ENCODE measurements at places on chromosomes 1 and 21.
A peak's percentile ranks its signal among the peaks of the same experiment; 100 is the strongest.

GRCh38 chr1:185375583-185375982 is 58.5 kb upstream of the IVNS1ABP start:
- DNase-seq: no peak

- DNase-seq: no peak
These were observed 142.5 kb downstream of the OLFM3 start for GRCh38 chr1:101854271-101854670.

DNA sequence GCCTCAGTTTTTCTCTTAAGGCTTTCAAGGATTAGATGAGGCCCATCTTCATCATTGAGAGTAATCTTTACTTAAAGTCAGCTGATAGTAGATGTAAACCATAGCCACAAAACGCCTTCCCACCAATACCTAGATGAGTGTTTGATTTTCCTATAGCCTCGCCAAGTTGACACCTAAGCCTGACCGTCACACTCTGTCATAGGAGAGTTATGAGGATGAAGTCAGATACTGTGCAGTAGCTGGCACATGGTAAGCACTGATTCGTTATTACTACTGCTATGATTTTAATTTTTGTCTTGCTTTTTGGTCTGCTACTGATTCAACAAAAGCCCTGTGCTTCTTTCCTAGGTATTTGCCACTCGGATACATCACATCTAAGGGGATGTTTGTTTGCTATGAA is 395.5 kb downstream of the RPS6KC1 start:
- DNase-seq: no peak

DNA sequence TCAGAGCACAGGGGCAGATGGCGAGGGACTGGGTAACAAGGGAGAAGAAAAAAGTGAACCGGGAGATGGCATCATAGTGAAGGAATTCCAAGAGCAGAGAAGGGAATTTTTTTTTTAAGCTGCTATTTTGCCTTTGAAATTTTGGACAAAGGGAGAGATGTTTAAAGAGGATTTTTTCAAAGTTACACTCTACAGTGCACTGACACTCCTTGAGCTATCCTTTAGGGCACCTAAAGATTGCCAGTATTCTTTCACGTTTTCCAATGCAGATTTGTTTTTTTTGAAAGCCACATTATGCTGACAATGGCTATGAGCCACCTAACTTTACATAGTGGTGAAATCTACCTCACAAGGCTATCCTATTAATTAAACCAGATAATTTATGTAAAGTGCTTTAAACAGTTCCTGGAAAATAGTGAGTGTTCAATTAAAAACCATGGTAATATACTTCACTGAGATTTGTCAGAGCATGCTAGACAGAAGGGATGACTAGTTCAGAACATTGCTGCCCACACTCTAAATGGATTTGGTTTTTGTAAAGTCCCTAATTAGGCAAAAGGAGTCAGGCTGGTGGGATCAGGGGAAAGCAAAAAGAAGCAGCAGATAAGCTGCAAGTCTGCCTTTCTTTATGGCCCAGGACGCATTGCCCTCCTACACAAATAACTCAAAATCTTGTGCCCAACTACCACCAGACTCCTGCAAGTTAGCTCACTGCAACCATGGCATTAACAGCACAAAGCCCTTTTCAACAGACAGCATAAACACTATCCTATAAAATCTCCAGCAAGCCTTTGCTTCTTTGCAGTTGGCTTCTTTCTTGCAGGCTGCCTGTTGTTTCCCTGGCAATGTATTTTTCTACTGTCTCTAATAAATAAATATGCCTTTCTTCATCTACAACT is 53.9 kb downstream of the PRDX6 start:
- no peak for DNase-seq

DNA sequence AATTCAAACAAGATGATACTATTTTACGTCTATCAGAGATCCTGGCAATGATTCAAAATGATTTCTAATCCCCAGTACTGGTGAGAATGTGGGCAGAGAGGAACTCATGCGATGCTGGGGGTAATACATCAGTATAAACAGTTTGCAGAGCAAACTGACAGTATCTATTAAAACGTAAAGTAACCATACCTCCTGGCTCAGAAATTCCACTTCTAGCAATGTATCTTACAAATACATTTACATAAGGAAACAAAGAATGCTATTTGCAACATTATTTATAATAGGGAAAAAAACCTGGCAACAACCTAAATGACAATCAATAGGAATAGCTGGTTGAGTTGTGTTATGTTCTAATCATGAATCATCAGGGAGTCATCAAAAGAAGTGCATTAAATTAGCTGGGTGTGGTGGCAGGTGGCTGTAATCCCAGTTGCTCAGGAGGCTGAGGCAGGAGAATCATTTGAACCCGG is 15.9 kb downstream of the RCAN1 start:
- DNase-seq: no peak

DNA sequence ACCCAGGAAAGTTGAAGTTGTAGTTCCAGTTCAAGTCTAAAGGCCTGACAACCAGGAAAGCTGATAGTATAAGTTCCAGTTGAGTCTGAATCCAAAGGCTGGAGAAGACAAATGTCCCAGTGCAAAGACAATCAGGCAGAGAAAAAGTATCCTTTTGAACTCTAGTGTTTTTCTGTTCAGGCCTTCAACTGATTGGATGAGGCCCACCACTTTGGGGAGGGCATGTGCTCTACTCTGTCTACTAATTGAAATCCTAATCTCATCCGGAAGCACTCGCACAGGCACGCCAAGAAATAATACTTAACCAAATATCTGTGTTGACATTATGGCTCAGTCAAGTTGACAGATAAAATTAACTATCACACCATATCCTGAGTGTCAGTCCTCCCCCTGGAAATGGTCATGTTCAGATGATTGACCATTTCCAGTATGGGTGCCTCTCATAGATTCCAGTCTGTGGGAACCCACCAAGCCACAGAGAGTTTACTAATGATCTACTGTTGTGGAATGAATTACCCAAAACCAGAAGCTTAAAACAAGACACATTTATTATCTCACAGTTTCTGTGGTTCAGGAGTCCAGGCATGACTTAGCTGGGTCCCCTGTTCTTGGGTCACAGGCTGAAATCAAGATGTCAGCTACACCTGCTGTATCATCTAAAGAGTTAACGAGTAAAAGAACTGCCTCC is 296.3 kb upstream of the ZP4 start:
- no peak for DNase-seq

DNA sequence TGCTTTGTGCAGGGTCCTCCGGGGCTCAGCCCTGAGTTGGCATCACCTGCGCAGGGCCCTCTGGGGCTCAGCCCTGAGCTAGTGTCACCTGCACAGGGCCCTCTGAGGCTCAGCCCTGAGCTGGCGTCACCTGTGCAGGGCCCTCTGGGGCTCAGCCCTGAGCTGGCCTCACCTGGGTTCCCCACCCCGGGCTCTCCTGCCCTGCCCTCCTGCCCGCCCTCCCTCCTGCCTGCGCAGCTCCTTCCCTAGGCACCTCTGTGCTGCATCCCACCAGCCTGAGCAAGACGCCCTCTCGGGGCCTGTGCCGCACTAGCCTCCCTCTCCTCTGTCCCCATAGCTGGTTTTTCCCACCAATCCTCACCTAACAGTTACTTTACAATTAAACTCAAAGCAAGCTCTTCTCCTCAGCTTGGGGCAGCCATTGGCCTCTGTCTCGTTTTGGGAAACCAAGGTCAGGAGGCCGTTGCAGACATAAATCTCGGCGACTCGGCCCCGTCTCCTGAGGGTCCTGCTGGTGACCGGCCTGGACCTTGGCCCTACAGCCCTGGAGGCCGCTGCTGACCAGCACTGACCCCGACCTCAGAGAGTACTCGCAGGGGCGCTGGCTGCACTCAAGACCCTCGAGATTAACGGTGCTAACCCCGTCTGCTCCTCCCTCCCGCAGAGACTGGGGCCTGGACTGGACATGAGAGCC is 22.7 kb downstream of the COL6A1 start:
- no peak for DNase-seq

- DNase-seq: no peak
These were observed 1.8 kb upstream of the ANP32E start for GRCh38 chr1:150237746-150238145.

- DNase-seq: peak; percentile 73
These were observed 88.3 kb upstream of the SGIP1 start for GRCh38 chr1:66445492-66446181.

- peak; percentile 75 for DNase-seq
These were observed at the start of gene TTLL10 for GRCh38 chr1:1173793-1174415. TTLL10 (plus strand) TSS chr1:1173880; CDS start chr1:1179216, 5,336 bp downstream.

All from CD4-positive, alpha-beta T cell treated with Interleukin-6 for 4 hours (primary cell).